ENCODE measurements at places on chromosomes 7 and 10.

DNA sequence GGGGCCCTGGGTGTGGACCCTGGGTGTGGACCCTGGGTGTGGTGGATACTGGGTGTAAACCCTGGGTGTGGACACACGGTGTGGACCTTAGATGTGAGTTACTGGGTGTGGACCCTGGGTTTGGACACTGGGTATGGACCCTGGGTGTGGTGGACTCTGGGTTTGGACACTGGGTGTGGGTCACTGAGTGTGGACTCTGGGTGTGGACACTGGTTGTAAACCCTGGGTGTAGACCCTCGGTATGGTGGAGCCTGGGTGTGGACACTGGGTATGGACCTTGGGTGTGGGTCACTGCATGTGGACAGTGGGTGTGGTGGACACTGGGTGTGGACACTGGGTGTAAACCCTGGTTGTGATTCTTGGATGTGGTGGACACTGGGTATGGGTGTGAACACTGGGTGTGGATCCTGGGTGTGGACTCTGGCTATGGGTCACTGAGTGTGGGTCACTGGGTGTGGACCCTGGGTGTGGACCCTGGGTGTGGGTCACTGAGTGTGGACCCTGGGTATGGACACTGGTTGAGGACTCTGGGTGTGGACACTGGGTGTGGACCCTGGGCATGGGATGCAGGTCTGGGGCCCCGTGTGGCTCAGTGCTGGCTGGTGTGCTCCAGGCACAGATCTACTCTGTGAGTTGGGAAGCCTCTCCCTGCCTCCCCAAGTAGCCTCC, 356.2 kb downstream of the GLRX3 start:
- no peak for DNase-seq

DNA sequence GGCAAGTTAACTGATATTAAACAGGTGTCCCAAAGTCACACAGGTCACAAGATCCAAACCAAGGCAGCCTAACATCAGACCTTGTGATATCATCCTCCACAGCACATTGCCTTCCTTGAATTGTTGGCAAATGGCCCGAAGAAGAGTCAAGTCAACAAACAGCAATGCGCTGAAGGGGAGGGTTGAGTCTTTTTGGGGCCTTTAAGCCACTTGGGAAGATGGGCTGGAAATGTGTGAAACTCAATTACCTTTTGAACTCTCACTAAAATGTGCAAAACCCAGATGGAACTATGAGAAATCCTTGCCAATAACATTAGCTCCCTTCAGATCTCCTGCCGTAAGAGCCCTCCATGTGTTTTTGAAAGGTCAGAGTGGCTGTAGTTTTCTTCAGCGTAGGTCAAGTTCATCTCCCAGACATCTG, 47.9 kb upstream of the STK17A start:
- DNase-seq, result no peak

- no peak for DNase-seq
Measured at GRCh38 chr10:125985557-125986240, 89.3 kb downstream of the FANK1 start.

DNA sequence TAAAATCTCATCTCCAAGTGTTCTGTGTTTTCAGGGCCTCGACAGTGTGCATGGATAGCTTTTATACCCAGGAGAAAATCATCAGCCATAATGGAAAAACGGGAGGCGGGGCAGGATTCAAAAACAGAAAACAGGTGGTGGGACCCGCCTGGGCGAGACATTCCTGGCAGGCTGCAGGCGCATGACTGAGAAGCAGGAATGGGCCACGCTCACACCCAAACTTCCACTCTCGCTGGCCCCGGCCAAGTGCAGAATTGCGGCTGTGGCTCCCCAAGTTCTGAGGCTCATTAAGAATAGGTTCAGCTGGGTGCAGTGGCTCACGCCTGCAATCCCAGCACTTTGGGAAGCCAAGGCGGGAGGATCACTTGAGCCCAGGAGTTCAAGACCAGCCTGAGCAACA, 60.6 kb downstream of the C10orf143 start:
- no peak for DNase-seq

- DNase-seq, result no peak
Measured at GRCh38 chr7:150968734-150969372, 9.3 kb downstream of the KCNH2 start.

- DNase-seq, result no peak
Measured at GRCh38 chr7:154509192-154509591, 457.0 kb downstream of the DPP6 start.

DNA sequence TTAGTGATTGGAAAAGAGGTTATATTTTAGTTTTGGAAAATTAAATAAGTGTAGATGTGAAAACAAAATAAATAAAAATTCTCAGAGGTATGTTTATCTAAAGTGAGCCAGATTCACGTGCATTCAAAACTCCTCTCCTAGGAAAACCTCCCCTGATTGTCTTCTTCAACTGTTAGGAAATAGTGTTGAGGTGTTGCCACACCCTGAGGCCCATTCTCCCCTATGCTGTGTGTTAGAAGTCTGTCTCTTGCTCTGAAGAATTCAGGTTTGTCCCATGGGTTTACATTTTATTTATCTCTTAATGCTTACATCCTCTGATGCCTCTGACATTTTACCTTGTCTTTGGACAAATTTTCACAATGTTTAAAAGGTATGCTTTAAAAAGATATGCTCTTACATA, 40.3 kb downstream of the PTPRE start:
- no peak for DNase-seq

- DNase-seq, result no peak
Measured at GRCh38 chr7:114789161-114789560, 132.7 kb upstream of the MDFIC start.

GRCh38 chr10:88553116-88553752, 29.9 kb downstream of the RNLS start:
- DNase-seq, result peak; percentile 45

DNA sequence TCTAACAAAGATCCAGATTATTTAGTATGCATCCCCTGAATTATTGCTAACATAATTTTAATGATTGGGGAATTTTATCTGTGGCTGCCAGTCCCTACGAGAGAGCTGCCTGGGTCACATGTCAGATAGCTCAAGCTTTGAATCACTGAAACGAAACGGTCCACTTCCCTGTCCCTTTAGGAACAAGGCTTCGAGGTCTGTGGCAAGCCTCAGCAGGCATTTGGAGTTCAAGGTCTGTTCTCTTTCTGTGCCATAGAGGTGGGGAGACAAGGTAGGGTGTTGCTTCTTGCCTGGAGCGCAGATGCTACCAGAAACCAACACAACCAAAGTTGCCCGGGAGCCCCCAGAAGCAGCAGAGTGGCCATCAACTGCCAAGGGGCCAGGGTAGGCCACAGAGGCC, 13.9 kb upstream of the SH2D4B start:
- DNase-seq, result no peak

- no peak for DNase-seq
Measured at GRCh38 chr7:150756166-150756565, 18.9 kb downstream of the GIMAP5 start.

- no peak for DNase-seq
Measured at GRCh38 chr10:61798713-61799112, 102.8 kb upstream of the ARID5B start.

DNA sequence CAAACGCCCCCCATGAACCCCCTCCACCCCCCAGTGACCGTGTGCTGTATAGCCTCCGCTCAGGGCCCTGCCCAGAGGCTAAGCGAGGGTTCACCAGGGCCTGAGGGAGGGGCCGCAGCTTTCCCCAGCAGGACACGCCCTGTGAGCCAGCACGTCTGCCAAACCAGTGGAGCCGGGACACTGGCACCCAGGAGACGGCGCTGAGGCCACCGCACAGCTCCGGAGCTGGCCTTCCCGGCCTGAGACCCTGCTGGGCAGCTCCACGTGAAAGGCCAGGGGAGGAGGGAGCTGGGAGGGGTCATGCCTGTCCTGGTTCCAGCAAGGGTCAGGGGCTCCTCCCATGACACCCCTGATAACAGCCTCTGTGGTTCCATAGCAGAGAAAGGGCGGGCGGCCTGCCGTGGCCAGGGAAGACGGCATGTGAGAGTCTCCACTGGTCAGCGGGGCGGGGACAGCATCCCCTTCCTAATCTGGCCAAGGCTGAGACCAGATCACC, 278.3 kb downstream of the ELFN1 start:
- no peak for DNase-seq

- no peak for DNase-seq
Measured at GRCh38 chr10:86674912-86675311, 6.6 kb downstream of the LDB3 start.

- no peak for DNase-seq
Measured at GRCh38 chr7:128453836-128454804, 1.6 kb upstream of the HILPDA start.

DNA sequence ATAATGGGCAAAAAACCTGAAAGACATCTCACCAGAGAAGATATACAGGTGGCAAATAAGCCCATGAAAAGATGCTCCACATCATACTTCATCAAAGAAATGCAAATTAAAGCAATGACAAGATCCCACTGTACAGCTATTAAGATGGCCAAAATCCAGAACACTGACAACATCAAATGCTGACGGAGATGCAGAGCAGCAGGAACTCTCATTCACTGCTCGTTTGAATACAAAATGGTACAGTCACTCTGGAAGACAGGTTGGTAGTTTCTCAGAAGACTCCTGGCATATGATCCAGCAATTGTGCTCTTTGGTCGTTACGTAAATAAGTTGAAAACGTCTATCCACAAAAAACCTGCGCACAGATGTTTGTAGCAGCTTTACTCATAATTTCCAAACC, 35.5 kb downstream of the KIN start:
- no peak for DNase-seq

DNA sequence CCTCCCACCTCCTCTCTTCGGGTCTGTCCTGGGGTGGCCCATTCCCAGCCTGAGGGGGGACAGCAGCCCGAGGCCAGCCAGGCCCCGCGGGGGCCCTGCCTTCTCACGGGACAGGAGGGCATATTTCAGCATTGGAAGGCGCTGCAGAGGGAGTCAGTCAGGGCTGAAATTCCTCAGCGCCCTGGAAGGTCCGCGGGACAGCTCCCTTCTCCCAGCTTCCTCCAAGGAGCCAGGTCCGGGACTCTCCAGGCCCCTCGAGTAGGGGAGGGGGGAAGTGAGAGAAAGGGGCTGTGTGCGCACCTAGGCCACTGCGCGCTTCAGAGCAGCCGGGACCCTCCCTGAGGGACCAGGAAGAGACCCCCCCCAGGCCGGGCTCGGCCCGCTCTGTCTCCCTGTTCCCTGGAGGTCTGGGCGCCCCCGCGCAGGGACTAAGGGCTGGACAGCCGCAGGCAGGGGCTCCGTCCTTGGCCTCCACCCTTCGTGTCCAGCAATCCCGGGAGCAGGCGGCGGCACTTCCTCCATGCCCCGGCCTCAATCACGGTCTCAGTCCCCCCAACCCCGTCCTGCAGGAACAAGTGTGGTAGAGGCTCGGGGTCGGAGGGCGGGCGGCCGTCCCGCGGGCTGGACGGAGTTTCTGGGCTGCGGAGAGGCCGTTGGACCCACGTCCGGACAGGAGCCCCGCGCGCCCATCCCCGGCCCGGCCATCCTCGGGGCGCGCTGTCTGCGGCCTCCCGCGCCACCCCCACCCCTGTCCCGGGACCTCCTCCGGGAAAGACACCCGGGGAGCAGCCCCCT, 6.0 kb upstream of the ELFN1 start:
- DNase-seq, result no peak

DNA sequence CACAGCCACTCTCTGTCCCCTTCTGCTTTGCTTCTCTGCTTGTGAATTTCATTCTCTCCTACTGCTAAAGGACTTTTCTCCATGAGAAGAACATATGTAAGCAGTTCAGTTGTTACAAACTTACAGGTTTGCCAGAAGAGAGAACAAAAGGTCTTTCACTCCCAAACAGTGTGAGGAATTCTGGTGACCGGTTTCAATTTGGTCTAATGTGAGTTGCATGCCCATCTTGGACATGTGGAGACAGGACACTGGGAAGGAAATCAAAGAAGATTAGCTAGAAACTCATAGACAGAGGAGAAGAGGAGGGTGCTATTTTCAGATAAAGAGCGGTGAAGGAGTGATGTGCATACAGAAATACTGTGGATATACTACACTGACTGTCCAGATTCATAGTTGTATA, 209.5 kb upstream of the INHBA start:
- DNase-seq, result no peak

DNA sequence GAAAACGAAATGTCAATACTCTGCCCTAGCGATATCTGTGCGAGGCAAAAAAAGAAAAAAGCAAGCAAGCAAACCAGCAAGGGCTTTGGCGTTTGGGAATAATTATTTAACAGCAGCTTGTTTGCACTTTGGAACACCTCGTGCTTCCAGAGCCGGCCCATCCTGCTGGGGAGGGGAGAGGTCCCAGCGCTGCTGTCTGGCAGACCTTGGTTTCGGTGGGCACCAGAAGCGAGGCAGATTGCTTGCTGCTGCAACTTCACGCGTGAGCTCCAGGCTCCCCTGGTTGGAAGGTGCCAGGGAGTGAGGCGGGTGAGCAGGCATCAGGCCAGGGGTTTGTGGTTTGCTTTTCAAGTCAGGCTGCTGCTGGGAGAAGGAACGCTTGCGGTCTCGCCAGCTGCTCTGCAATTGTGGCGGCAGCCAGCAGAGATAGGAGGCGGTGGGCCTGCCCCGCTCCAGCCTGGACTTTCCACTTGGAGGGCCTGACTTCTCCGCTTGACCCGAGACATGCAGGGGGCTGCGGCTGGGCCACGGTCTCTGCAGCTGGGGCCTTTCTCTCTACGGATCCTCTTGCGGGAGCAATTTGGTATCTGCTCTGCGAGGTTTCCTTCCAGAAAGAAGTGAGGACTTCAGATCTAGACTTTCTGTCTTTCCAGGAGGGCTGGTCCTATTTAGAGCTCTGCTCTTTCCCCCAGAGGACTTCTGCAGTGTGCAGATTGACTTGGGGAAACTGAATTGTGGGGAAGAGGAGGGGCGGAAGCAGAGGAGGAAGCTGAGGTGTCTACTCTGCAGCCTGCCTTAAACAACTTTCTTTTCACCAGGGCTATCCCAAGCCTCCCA, 131.4 kb downstream of the PRPF18 start:
- DNase-seq, result peak; percentile 29

DNA sequence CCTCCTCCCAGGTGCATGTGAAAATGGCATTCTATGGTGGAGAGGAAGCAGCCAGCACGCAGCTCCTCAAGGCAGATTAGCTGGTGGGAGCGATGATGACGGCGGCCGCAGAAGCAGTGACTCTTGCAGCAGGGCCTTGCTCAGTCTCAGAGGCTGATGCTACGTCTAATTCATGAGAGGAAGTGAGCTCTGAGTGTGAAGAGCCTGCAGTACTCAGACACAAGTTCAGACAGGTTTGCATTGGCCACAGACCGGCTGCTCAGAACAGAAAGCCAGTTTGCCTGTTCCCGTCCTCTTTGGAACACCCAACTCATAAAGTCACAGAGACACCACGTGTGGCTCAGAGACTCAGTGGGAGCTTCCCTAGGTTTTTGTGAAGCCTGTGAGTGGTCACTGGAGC, 136.5 kb downstream of the ADARB2 start:
- no peak for DNase-seq
